Activated T-helper 1 cell treated with anti-CD3 and anti-CD28 coated beads, Interleukin-2, amount 50 U/mL, for 16 hours (primary cell): ENCODE measurements at places on chromosomes 5 and 9.

- DNase-seq: no peak
Measured at GRCh38 chr5:133957591-133957990, 10.8 kb downstream of the C5orf15 start.

DNA sequence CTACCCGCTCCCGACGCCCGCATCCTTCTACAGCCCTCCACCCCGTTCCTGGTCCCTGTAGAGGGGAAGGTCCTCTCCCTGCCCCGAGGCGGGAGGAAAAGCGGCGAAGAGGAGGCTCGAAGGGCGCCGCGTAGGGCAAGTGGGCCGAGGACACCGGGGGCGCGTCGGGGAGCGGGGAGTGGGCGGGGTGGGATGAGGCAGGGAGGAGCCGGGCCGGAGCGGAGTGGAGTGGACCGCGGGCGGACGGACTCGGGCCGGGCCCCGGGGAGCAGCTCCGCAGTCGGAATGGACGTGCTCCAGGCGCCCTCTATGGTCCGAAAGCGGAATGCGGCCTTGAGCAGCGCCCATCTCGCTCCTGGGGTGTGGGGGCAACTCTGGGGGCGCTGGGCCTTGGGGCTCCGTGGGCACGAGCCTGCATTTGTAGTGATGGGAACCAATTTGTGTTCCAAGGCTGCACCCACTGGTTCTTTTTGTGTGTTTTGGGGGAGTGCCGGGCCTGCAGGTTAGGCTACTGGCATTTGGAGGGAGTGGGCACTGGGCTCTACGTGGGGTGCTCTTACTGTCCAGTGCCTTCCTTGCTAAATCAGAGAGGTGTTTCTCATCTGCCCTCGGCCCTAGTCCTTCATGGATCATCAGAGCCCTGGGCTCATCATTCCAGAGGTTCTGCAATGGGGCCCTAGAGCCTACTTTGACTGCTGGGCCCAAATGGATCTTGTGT is 7.3 kb downstream of the IRX1 start:
- no peak for DNase-seq

DNA sequence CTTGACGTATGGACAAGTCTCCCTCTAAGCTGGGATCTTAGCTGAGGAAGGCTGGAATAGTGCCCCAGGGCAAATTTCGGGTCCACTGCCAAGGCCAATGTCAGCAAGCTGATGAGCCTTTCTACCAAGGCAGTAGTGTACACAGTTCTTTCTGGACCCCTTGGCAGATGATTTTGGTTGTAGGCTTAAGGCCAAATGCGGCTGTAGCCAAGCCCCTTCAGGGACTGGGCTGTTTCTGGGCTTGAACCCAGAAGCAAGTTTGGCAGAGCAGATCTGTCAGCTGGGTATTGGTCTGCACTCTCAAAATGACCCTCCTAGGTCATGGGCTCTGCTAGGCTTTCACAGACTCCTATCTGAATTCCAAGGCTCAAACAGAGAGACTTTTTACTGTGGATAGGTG is 121.6 kb downstream of the ADAMTSL1 start:
- no peak for DNase-seq

DNA sequence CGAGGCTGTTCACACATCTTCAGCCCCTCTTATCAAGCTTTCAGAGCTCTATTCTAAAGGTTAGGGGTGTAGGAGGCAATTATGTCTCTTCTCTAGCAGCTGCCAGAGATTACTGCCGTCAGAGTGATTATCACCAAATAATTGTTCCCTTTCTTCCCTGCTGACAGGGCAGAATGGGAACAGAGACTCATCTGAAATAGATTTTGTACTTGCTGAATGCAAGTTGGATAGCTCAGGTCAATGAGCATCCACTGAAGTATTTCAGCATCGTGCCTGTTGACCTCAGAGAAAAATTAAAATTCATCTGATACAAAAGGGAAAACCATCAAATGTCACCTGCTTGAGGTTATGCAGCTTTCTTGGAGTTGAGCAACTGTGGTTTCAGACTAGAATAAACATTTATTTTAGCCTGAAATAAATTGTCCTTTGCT is 213.7 kb upstream of the MAP3K1 start:
- no peak for DNase-seq
